ENCODE measurements at places on chromosomes 7 and 10.

DNA sequence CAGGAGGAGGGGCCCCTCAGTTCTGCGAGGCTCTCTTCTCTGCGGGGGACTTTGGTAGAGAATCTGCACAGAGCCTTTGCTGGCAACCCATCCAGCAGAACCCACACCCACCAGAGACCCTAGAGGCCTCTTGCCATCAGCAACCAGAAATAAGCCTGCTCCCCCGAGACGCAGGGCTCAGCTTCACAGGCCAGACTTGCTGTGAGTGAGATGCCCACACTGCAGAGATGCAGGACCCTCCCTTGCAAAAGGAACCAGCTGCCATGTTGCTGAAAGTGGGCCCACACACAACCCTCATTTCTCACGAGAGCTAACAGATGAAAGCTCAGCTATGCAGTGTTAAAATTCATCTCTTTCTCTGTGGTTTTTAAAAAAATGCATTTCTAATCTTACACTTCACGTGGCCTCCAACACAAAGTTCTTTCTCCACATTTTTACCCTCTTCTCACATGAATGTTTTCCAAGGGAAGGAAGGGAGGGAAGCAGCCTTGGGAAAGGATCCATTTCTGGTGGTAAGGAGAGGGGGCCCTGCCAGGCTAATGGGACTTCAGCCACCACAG lies 171.6 kb downstream of the CCDC3 start:
- DNase-seq = no peak

- DNase-seq = no peak
Measured at GRCh38 chr10:122310311-122311050, 39.4 kb downstream of the BTBD16 start.

DNA sequence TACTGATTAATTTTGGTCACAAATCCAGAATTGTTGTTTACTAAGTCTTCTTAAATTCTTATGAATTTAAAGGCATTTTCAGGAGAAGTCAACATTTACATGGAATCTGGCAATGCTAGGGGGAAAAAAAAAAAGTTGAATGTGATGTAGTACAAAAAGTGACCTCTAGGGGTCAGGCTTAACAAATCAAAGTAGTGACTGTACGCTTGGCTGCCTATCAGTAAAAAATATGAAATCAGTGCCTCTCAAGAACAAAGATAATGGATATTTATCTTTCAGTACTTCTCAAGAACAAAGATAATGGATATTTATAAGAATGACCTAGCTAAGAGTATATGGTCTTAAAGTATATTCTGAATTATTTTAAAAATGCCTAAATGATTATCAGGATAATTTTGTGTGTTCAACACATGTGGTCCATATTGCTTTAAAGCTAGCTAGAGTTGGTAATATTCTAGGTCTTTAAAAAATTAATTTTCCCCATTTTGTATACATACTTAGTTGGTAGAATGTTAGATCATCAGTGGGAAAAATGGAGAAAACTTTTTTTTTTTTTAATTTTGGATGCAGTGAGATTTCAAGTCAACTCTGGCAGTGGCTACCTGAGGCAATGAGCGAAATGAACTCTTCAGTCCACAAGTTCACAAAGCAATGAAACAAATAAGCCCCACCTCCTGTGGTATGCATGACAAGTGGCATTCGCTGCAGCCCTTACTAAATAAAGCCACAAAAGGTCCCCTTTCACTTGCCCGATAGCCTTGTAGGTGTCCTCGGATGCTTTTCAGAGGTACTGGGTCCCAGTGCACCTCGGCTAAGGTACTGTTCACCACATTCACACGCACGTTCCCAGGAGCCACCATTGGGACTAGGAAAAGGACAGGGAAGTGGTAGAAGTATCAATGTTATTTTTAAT lies 51.2 kb upstream of the LAMB4 start:
- no peak for DNase-seq

DNA sequence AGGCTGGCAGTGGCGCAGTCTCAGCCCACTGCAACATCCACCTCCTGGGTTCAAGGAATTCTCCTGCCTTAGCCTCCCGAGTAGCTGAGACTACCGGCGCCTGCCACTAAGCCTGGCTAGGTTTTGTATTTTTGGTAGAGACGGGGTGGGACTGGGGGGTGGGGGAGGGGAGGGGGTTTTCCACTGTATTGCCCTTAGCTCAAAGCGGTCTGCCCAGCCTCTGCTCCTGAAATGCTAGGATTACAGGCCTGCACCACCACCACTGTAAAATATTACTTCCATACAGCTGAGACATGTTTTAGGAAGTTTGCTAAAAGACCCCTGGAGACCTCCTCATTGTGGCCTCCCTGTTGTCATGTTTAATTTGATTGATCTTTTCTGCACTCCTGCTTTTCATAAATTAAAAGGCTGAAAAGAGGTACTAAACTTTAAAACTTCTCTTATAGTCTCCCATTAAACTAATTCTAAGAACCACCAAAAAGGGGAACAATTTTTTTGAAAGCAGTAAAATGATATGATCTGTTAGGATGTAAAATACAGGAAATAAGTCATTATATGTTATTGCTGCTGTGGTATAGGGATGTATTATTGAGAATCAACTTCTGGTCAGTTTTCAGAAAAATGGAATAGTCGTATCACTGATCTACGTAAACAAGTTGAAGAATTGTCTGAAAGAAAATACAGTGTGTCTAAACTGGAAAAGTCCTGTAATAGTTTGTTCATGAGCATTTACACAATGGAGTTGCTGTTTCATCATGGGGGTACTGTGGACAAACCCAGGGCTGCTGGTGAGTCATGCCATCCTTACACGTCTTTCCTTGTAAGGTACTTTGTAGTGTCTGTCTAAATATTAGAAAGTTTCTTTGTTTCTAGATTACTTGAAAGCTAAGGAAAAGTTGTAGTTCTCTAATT lies 72.9 kb upstream of the TMEM248 start:
- no peak for DNase-seq

DNA sequence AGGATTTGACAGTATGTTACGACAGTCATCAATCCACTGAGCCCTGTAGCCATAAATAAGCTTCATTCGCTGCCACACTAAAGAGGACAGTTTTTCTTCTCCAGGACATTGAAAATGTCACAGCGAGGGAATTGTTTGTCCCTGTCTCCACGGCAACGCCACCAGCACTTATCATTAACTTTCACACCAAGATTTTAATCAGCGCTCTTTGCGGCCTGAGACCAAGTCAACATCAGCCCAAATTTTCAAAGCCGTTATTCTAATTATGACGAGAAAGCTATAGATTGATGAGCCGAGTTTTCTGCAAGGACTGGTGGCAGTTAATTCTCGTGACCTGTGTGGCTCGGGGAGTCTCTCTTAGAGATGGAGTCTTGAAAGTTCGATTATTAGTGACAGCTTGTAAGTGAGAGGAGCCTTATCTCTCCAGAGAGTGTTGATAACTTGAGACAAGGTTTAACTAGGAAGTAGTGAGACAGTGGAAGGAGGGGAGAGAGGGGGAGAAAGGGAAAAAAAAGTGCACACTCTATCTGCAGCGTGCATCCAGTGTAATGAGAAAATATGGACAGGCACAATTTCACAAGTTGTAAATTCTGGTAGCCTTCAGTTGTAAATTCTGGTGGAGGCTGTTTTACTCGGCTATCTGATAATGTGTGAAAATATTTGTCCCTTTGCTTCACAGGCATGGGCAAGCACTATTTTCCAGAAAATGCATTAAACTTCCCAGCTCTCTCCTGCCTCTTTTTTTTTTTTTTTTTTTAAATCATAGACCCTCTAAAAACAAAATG lies 473.3 kb downstream of the LRMDA start:
- DNase-seq = no peak

DNA sequence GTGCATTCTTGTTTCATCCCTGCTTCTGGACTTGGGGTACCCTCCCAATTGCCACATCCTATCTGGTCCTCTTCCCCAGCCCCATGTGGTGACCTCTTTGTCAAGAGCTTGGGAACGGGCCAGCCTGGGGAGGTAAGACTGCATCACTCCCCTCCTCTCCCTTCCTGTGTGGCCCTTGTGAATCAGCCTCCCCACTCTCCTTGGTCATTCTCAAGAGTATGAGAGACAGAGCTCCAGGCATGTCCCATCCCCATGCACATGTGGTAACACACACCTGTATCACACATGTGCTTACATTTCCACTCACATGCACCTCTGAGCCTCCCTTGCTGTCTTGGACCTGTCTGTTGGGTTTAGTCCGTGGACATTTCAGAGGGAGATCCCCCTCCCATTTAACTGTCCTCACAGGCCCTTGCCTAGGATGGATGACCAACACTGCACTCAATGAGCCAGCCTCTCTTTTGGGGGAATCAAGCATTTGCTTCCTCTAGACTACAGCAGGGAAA lies 2.6 kb downstream of the MRPL43 start:
- no peak for DNase-seq
